ENCODE measurements at places on chromosomes 11 and 22. TPM values are rescaled to one million over a fixed set of nuclear protein-coding genes. Genes with fewer than 3 reads are reported as not detected.

The CCDC88B gene
- total RNA-seq = 11.9 TPM

The ARSA gene
- total RNA-seq = 33.2 TPM

The SESN3 gene
- total RNA-seq = 106 TPM

The LAYN gene
- 4.7 TPM for total RNA-seq

The MYOD1 gene
- not detected for total RNA-seq
